SW480 (cell line): ENCODE measurements at places on chromosomes 1 and 21.

DNA sequence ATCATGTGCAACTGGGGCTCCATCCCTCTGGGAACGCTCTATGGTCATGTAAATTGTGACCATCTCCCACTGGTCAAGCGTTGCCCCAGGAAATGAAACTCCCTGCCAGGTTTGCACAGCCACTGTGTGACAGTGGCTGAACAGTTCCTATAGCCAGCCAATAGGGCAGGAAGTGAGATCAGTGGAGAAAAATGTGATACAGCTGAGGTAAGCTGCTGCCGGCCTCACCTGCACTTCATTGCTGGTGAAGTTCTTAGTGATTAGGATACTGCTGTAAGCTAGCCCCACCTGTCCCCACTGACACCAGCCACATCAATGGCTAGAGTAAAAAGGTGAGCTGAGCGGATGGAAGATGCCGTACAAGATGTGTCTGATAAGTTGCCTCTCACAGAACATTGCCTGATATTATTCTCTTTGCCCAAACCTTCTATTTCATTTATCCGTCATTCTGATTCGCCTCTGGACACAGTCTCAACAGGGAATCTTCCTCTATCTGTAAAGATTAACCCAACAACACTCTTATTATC lies 38.4 kb upstream of the CDC42BPA start:
- peak; percentile 95 for DNase-seq

- no peak for DNase-seq
These were observed 14.8 kb upstream of the GPR88 start for GRCh38 chr1:100523038-100523652.

DNA sequence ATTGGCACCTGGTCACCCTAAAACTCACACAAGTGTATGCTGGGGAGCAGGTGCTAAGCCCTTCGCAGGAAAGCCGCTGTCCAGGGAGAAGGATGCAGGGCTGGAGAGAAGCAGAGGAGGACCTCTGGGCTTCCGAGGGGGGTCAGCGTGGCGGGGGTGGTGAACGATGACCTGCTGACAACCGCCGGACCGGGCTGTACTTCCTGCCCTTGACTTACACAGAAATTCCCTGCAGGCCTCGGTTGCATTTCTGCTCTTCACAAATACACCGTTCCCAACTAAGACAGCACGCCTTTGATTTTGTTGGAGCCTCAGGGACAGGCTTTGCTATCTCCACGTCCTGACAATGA lies 37.6 kb downstream of the SLC2A7 start:
- DNase-seq: no peak

- peak; percentile 46 for DNase-seq
These were observed 74.4 kb downstream of the PTGS2 start for GRCh38 chr1:186605762-186606350.

- DNase-seq: no peak
These were observed 31.6 kb upstream of the SLC5A9 start for GRCh38 chr1:48190881-48191280.

- DNase-seq: peak; percentile 60
These were observed 558 bp downstream of the PAXBP1 start for GRCh38 chr21:32770871-32771523.

GRCh38 chr1:42887366-42887765 lies 41.0 kb downstream of the ZNF691 start:
- no peak for DNase-seq

DNA sequence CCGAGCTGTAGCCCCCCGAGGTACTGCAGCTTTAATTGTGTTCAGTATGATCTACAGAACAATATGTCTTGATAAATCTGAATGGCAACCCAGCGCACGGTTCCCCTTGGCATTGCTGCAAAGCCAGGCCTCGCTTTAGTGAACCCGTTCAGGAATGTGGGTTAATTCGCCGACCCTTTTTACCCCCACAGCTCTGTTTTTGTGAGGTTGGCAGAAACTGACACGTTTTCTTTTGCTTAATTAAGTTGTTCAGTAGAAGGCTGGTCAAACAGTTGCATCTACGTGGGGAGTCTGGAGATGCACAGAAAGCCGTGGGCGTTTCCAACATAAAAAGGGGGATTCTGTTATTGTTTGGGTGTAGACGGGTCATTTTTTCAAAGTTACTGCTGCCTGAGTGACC lies 43.2 kb downstream of the OLIG1 start:
- DNase-seq: no peak

DNA sequence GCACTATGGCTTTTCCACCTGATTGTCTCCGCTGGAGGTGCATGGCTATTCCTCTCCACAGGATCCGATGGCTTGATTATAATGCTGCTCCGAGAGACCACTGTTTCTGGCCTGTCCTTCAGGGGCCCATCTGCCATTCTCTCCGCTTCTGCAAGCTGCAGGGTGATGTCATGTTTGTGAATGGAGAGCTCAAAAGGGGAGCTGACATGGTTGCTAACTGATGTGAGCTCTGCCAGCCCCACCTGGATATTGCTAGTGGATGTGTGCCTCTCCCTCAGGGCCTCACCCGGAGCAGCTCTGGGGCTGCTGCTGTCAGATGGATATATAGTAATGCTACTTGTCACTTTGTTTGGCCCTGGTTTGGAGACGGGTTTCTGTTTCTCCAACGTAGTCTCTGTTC lies 72.3 kb downstream of the KDM1A start:
- DNase-seq: no peak

- no peak for DNase-seq
These were observed 8.8 kb downstream of the RAB7B start for GRCh38 chr1:205994346-205994745.

DNA sequence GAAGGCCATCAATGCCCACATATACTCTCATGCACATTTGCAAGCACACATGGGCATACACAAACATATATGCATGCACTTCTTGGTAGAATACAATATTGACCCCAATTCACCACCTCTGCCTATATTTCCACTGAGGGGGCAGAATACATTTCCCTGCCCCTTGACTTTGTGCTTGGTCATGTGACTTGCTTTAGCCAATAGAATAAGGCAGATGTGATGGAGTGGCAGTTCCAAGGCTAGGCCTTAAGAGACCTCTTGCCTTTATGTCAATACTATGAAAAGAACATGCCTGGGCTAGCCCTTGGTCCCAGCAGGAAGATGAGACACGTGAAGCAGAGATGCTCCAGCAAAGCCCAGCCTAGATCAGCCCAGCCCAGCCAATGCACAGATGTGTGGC lies 66.0 kb upstream of the GRIK3 start:
- no peak for DNase-seq

DNA sequence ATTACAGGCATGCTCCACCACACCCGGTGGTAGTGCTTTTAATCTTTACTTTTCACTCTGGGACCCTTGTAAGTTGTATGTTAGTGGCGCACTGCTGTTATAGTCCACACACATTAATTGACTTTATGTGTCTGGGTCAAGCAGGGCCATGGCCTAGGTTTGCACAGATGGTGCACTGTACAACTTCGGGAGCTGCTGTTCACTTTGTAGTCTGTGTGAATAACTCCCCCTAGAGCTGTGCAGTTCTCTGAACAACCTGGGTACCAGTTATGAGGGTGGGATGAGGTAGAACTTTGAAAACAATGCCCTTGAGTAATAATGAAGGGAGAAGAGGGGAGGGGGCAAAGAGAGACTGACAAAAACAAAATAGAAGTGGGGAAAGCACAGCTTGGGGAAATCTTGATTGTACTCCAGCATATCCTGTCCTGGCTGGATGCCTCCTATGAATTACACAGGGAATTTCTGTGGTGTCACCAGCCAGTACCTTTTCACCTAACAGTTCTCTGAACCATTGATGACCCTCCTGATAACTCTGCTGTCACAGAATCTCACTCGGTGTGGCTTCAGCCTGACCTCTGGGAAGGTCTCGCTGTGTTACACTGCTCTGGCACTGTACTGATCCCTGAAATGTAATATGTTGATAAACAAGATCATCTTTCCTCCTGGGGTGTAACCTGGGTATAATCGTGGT lies 2.2 kb downstream of the PTGFRN start:
- no peak for DNase-seq

DNA sequence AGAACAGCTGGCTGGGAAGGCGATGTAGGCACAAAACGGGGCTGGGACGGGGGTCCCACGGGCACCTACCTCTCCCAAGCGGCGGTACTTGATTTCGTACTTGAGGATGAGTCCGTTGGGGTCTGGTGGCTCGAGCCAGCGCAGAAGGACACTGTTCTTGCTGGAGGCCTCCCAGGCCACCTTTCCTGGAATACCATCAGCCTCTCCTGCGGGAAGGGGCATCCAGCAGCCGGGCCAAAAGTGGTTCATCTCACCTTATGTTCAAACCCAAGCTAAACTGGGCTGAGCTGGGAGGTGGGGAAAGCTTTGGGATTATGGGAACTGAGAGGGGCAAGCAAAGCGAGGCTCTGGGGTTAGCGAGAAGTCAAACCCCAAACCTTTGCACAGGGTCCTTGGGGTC lies 14.3 kb downstream of the INSRR start:
- DNase-seq: no peak

GRCh38 chr1:184210862-184211261 lies 159.3 kb downstream of the TSEN15 start:
- no peak for DNase-seq

DNA sequence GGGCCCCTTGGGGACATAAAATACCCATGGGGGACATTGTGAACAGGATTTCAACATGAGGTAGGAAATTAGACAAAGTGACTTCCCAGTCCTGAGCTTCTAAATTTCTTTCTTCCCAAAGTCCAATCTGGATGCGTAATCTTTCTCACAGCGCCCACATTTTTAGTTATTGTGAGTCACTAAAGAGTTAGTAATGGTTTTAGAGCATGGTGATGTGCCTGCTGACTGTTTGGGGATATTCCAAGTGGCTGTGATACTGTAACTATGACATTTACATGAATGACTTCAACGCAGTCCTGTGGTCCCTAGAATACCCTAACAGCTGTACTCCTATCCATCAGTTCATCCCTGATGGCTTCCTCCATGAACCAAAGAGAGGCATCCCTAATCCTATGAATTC lies 224.0 kb upstream of the COA6 start:
- DNase-seq: no peak

GRCh38 chr1:151475175-151475574 lies 15.9 kb upstream of the POGZ start:
- DNase-seq: no peak

DNA sequence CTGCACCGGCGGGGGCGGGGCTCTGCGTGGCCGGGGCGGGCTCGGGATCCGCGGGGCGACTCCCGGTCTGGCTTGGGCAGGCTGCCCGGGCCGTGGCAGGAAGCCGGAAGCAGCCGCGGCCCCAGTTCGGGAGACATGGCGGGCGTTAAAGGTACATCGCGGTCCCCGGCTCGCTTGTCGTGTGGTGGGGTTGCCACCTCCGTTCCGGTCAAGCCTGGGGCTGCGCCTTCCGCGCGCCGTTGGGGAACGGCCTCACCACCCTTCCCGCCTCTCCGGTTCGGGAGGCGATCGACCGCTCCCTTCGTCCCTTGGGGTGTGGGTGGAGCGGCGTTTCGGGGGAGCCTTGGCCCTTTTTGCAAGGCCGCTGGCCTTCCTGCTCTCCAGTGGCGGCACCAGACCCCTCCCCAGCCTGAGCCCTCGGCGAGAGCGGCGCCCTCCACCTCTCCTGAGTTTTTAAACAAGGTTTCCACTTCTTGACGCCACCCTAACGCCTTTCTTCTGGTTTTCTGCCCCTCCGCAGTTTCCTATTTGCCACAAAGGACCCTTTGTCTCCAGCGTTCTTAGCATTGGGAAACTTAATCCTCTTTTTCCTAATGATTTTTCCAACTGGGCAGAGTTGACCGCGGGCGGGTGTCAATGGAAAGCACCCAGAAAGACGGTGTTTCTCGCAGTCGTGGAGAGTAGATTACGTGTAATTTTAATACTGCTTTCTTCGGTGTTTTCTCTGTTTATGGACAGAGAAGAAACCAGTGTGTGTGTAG lies at the start of the genes LEPR and LEPROT:
Gene LEPR, plus strand, starts transcription at position 79 of the 761 bp plus-strand sequence. CDS start 144,898 bp downstream, outside the sequence.
Gene LEPROT, plus strand, starts transcription at position 79 of the 761 bp plus-strand sequence. Its CDS starts 57 bp downstream, at position 136.
- DNase-seq: peak; percentile 54

GRCh38 chr21:32456497-32456918 lies 44.0 kb downstream of the EVA1C start:
- peak; percentile 43 for DNase-seq

DNA sequence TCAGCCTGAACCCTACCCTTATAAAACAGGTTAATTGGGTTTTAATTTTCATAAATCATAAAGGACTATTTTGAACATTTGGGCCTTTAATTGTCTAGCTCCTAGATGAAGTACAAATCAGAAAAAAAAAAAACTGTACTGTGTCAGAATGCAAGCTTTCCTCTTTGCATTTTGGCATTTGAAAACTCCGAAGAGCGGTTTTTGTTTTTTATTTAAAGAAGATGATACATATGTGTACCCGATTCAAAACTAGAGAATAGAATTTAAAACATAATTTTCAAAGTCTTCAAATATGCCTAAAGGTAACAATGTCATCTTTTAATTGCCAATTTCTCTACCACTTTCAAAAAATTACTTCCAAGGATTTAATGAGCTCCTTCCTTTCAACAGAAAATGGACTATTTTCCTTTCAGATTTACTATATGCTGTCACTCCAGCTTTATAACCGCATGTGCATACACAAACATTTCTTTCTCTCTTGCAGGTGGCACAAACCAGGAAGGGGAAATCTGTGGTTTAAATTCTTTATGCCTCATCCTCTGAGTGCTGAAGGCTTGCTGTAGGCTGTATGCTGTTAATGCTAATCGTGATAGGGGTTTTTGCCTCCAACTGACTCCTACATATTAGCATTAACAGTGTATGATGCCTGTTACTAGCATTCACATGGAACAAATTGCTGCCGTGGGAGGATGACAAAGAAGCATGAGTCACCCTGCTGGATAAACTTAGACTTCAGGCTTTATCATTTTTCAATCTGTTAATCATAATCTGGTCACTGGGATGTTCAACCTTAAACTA lies 33.7 kb downstream of the MRPL39 start:
- DNase-seq: peak; percentile 92

GRCh38 chr1:110088739-110089316 lies 18.4 kb upstream of the ALX3 start:
- no peak for DNase-seq

DNA sequence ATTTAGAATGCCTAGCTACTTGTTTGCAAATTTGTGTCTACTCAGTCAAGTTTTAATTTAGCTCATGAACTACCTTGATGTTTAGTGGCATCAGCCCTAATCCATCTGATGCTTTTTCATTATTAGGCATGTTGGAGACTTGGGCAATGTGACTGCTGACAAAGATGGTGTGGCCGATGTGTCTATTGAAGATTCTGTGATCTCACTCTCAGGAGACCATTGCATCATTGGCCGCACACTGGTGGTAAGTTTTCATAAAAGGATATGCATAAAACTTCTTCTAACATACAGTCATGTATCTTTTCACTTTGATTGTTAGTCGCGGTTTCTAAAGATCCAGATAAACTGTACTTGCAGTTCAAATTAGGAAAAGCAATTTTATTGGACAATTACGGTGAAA lies 7.6 kb downstream of the SOD1 start:
- no peak for DNase-seq

DNA sequence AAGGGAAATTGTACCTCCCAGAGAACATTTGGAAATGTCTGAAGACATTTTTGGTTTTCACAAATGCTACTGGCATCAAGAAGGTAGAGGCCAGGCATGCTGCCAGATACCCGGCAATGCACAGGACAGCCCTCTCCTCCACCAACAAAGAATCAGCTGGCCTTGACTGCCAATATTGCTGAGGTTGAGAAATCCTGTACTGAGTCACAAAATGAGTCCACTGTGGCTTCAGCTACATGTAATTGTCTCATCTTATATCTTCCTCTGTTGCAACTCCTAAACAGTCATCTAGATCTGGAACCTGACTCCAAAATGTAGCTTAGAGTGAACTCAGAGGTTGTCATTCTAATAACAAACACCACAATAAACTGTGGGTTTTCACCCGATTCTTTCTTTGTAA lies 327.5 kb upstream of the POGK start:
- DNase-seq: no peak

GRCh38 chr1:234531151-234531635 lies 52.2 kb upstream of the TARBP1 start:
- no peak for DNase-seq
